ENCODE measurements at places on chromosomes 3 and 15. TPM values are rescaled to one million over a fixed set of nuclear protein-coding genes. Genes with fewer than 3 reads are reported as not detected.

The UBAP1L gene
- 0.48 TPM for total RNA-seq

The GTF2A2 gene
- 172 TPM for total RNA-seq

The CACNA2D2 gene
- 0.58 TPM for total RNA-seq

The FRMD5 gene
- 4.6 TPM for total RNA-seq

The SYNM gene
- total RNA-seq = 40.0 TPM

The IQCF5 gene
- not detected for total RNA-seq

The OIP5 gene
- 16.8 TPM for total RNA-seq

The CEP63 gene
- 13.4 TPM for total RNA-seq

The TERC gene
- not detected for total RNA-seq

The RLBP1 gene
- total RNA-seq = not detected

The MINDY2 gene
- 4.3 TPM for total RNA-seq

The KCNMB2 gene
- total RNA-seq = not detected

The TF gene
- 0.93 TPM for total RNA-seq

The CERS3 gene
- total RNA-seq = not detected

The ACVR2B gene
- 3.0 TPM for total RNA-seq

The HHLA2 gene
- 0.13 TPM for total RNA-seq

The ILDR1 gene
- not detected for total RNA-seq

The ELL3 gene
- total RNA-seq = 1.3 TPM

The HTR3E gene
- not detected for total RNA-seq

The GREM1 gene
- total RNA-seq = 8.2 TPM

The PLSCR4 gene
- total RNA-seq = 7.0 TPM

The DPPA2 gene
- total RNA-seq = not detected

The NKIRAS1 gene
- 8.0 TPM for total RNA-seq

The TTC23 gene
- 9.4 TPM for total RNA-seq

The GOLGA8T gene
- total RNA-seq = 1.3 TPM

The GOLGA6L10 gene
- 0.38 TPM for total RNA-seq

The BHLHE40 gene
- 111 TPM for total RNA-seq

The TRIM59 gene
- 4.9 TPM for total RNA-seq

The ITPKA gene
- total RNA-seq = 2.2 TPM

The TJP1 gene
- total RNA-seq = 47.2 TPM

The LEKR1 gene
- total RNA-seq = 1.00 TPM
